ENCODE measurements at places on chromosomes 4 and X. TPM values are rescaled to one million over a fixed set of nuclear protein-coding genes. Genes with fewer than 3 reads are reported as not detected.

Gene FABP2
- total RNA-seq, result not detected

Gene RAB9B
- total RNA-seq, result 0.98 TPM

Gene CLIC2
- total RNA-seq, result 15.5 TPM

Gene EMCN
- total RNA-seq, result 20.1 TPM

Gene SYP
- total RNA-seq, result 11.0 TPM

Gene HS3ST1
- 8.1 TPM for total RNA-seq
